ENCODE measurements at places on chromosomes 11 and 22.

GRCh38 chr11:76745561-76746207 lies 37.5 kb upstream of the TSKU start:
- no peak overlapping the region for H3K4me3 ChIP-seq
- peaks cover 8% of the 10 kb centered on the region for H3K4me1 ChIP-seq
- no peaks in the 10 kb centered on the region for H3K36me3 ChIP-seq
- no peaks in the 10 kb centered on the region for H3K27me3 ChIP-seq

DNA sequence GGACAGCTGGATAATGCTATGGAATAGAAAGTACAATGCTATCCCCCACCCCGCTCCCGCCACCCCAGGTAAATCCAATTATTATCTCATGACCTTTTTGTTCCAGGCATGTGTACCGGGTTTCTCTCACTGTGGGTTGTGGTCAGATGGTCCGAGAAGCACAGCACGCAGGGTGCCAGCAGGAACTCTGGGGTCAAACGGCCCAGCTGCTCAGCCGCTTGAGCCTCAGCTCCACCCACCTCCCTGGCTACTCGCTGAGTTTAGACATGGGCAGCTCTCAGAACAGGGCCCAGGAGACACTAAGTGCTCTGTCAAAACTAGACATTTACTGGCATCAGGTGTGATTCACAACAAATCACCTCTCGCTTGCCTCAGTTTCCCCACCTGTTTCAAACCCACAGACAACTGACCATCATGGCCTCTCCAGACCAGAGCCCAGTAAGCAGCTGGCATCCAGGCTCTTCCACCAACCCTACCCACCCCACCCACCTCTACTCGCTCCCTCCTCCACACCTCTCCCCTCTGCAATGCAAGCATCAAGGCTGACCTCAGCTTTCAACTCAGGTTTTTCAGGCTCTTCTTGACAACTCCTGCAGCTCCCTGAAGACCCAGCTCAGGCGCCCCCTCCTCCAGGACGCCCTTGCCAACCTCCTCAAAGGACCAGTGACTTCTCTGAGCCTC lies 13.0 kb upstream of the MFNG start:
- H3K4me3 ChIP-seq, result no peak overlapping the region
- H3K27ac ChIP-seq, result no peak overlapping the region

GRCh38 chr22:21818487-21819182 lies 48.8 kb downstream of the MAPK1 start:
- no peaks in the 10 kb centered on the region for H3K36me3 ChIP-seq
- peak overlapping the region; percentile 17 for H3K27ac ChIP-seq
- H3K4me1 ChIP-seq, result peaks cover 15% of the 10 kb centered on the region

- DNase-seq, result peak; percentile 69
- H3K27me3 ChIP-seq, result no peaks in the 10 kb centered on the region
- no peak overlapping the region for H3K27ac ChIP-seq
- peaks cover 10% of the 10 kb centered on the region for H3K4me1 ChIP-seq
- H3K4me3 ChIP-seq, result no peak overlapping the region
These were observed 18.1 kb downstream of the TSKU start for GRCh38 chr11:76801225-76801624.

Measured in mesendoderm (in vitro differentiated cells).